KBM-7 (cell line): ENCODE measurements at places on chromosomes 1 and 21.

DNA sequence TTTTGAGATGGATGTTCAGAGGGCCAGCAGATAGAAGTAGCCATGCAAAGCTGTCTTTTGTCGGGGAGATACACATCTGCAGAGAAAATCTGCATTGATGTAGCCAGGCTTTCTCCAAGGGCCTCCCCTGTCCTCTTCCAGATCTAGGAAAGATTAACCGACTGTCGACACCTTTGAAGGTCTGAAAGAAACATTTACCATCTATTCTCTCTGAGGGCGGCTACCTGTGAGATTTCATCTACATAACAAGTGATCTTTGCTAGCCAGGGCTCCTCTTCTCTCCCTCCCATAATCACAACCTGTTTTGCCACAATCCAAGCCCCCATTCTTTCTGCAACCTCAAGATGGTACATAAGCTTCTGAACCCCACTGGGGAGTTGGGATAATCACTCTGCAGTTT lies 193.6 kb downstream of the RGS7 start:
- no peak for DNase-seq

DNA sequence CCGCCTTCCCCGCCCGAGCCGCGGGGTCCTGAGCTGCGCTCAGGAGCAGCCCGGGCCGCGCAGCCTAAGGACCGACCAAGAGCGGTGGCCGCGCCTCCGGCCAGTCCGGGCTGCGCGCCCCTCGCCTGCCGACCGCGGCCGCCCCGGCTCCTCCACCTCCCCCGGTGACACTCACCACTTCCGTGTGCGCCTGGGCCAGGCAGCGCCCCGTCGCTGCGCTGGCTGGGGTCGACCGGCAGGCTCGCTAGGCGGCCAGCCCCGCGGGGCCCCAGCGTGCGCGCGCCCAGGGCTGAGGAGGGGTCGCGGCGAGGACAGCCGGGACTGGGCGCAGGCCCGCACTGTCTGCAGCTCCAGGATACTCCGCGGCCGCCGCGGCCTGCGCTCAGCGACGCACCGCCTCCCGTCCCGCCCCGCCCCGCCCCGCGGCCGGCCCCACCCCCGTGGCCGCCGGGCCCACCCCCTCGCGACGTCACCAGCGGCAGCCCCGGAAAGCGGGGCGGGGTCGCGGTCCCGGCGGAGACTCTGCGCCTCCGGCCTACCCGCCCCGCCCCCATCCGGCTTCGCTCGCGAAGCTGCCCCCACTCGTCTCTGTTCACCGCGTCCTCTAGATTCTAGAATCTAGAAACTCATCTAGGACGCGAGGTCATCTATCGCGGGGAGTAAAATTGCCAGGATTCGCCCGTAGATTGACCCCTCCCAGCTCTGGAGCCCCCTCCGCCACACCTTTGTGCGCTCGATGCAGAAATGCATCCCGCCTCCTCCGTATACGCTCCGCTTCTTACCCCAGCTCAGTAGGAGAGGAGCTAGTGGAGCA lies at the start of gene JAK1:
JAK1 (minus strand) TSS at position 392 of the 814 bp plus-strand sequence. CDS start 80,285 bp downstream, outside the sequence.
- DNase-seq = peak; percentile 67

DNA sequence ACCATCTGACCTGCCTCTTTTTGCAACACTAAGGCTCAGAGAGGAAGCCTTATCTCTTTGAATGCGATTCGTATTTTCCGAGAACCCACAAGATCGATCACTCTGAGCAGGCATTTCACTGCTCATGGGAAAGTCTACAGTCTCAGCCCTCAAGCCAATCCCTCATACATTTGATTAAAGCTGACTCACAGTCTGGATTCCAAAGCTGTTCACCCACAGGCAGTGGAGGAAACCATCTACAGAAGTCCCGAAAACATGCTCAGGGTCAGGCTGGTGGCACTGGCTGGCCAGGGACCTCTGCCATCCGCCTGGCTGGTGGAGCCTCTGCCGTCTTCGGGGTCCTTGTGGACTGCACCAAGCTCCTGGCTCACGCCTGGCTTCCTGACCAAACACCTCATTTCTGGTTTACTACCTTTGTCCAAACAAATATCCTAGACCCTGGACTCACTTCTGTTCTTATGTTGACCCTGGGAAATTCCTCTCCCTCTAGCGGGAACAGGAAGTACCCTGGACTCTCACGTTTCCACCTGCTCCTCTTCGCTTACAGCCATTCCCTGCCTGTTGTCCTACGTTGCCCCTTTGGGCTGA lies 650.0 kb downstream of the SMYD3 start:
- DNase-seq = no peak

- DNase-seq = peak; percentile 81
These were observed 7.0 kb upstream of the IGSF21 start for GRCh38 chr1:18100491-18101063.

GRCh38 chr1:91781901-91782622 lies 103.9 kb downstream of the TGFBR3 start:
- DNase-seq = no peak

DNA sequence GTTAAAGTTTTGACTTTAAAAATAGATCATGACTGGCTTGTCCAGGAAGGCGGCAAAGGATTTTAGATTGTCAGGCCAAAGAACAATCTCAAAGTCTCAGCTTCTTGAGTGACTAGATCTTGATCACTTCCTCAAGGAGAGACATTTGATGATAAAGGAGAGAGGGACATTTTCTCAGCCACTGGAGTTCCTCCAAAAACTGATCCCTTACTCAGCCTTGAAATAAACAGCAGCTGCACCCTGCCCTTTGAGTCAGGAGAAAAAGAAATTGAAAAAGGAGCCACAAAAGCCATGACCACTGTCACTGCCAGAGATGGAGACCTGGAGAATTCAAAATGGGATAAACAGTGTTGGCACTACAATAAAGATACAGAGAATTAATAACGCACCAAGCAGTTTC lies 288.4 kb upstream of the PRMT6 start:
- DNase-seq = no peak

- DNase-seq = peak; percentile 13
These were observed 157.8 kb downstream of the VPS13D start for GRCh38 chr1:12387641-12388040.

- DNase-seq = no peak
These were observed 518.4 kb upstream of the CAMK1G start for GRCh38 chr1:209064850-209065706.

GRCh38 chr1:19597496-19598309 lies 46.4 kb upstream of the NBL1 start:
- no peak for DNase-seq

DNA sequence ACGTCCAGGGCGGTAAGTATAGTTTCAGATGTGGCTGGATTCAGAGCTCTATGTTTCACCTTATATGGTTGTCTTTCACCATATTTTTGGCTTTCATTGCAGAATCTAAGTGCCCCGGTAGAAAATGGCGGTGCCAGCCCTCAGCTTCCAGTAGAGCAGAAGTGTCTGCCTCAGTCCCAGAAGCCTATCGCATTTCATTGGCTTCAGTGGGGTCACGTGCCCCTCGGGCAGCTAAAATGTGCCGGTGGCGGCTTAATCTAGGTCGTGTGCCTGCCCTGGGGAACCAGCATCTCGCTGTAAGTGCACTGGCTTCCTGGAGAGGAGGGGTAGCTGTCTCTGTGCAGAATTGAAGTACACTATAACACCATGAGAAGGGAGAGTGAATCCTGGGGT lies 107.4 kb upstream of the MAGI3 start:
- DNase-seq = no peak
